ENCODE measurements at places on chromosomes 13 and 19. TPM values are rescaled to one million over a fixed set of nuclear protein-coding genes. Genes with fewer than 3 reads are reported as not detected.

Gene AP1M2
- 41.6 TPM for total RNA-seq

Gene KIR3DL2
- total RNA-seq: not detected

Gene WDR62
- total RNA-seq: 19.3 TPM

Gene FCER2
- not detected for total RNA-seq

Gene KRTDAP
- not detected for total RNA-seq

Gene CACNA1A
- 0.04 TPM for total RNA-seq

Gene FGF9
- not detected for total RNA-seq

Gene IL17D
- 1.3 TPM for total RNA-seq

Gene ZNF266
- total RNA-seq: 3.2 TPM

Gene ZNF844
- not detected for total RNA-seq

Gene SIGLEC10
- not detected for total RNA-seq

Gene KLK3
- total RNA-seq: not detected

Gene CGB2
- total RNA-seq: not detected

Gene DHRS12
- 4.6 TPM for total RNA-seq

Gene CEACAM16
- total RNA-seq: not detected

Gene TMEM272
- not detected for total RNA-seq

Gene TSC22D1
- total RNA-seq: 54.7 TPM

Gene TMPRSS9
- total RNA-seq: 0.08 TPM

Gene CYP2A13
- not detected for total RNA-seq

Gene ADGRE2
- total RNA-seq: 0.55 TPM

Gene SCAF1
- total RNA-seq: 64.7 TPM

Gene MEDAG
- total RNA-seq: 0.16 TPM

Gene APOC1
- total RNA-seq: 113 TPM

Gene ZNF71
- 10.5 TPM for total RNA-seq

Gene NCR1
- total RNA-seq: not detected

Gene ATP4A
- not detected for total RNA-seq

All from A549 treated with Mapracorat at 1 μM for 4 hours (cell line).